ENCODE measurements at places on chromosomes 4 and X.

GRCh38 chr4:169665046-169665737, 44.8 kb downstream of the CLCN3 start:
- DNase-seq: no peak

- peak; percentile 95 for DNase-seq
Measured at GRCh38 chr4:139243448-139244365, 36.3 kb downstream of the MGARP start.

GRCh38 chrX:71177327-71177726, 32.7 kb downstream of the NLGN3 start:
- no peak for DNase-seq

GRCh38 chr4:38131371-38132091, 171.3 kb downstream of the PTTG2 start:
- no peak for DNase-seq

DNA sequence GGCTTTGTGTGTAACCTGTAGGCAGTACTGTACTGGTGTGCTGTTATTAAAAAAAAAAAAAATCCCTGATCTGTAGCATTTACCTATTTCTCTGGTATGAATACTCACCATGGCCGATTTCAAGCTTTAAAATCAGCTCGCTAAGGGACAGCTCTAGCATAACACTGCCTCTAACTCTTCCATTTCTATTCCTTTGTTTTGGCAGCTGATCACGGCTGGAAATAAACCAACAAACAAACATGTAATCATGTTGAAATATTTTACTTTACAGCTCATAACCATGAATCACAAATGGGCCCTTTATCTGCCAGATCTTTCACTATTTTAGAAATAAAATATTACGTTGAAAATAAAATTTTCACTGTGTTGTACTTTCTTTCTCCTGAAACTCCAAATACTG, 60.5 kb upstream of the IL15 start:
- DNase-seq: no peak

GRCh38 chr4:20639346-20639745, 60.9 kb upstream of the PACRGL start:
- DNase-seq: no peak

DNA sequence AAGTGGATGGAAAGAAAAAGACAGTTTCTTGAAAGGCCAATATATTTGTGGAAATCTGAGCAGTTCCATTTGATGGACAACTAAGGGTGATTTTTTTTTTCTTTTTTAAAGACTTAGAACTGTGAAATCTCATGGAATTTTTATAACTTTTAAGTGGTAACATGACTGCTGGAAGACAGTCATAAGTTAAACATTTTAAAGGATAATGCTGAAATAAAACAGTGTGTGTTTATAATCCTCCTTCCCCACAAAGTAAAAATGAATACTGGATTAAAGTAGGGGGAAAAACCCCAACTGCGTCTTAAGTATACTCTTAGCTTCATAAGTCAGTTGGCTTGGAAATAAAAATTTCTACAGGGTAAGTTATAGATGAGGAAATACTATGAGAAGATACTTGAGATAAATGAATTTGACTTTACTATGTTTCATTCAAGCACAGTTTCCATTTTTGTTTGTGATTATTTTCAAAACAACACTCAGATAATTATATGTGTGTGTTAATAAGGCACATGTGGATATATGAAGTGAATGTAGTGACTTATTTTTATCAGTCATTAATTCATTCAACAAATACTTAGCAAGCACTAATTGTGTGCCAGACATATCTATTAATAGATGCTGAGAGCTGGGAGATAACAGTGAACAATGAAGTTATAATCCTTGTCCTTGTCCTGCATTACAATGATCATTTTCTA, 129.2 kb upstream of the ETNPPL start:
- no peak for DNase-seq

DNA sequence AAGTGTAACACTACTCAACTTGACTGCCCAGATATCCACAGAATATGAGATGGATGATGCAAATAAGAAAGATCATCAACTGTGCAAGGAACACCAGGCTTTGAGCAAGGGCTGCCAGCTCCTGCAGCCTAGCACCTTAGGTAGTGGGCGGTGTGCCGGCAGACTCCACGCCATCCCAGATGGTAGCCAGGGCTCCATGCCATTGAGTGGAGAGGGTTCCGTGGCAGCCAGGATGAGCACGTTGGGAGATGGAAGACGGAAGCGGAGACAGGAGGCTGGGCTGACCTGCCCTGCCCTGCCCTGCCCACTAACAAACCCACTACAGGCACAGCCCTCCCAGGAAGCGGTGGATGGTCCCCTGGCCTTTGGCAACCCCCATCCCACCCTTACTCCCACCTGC, 51.9 kb downstream of the TMPRSS11F start:
- DNase-seq: no peak

DNA sequence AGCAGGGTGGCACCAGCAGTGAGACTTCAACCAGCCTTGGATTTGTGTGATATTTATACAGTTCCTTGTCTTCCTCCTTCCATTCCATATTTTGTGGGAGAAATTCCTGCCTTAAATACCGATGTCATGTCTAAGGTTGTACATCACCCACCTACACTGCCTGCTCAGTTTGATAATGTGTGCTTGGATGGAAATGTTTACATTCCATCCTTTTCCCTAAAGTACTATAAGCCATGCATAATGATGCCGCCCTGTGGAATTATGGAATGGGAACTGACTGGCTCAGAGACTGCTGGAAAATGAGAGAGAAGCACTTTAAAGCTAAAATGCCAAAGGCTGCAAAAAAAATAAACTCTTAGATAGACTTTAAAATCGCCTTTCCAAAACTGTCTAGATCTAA, 11.3 kb upstream of the GLUD2 start:
- no peak for DNase-seq

- no peak for DNase-seq
Measured at GRCh38 chr4:3468154-3468553, 5.0 kb downstream of the DOK7 start.

DNA sequence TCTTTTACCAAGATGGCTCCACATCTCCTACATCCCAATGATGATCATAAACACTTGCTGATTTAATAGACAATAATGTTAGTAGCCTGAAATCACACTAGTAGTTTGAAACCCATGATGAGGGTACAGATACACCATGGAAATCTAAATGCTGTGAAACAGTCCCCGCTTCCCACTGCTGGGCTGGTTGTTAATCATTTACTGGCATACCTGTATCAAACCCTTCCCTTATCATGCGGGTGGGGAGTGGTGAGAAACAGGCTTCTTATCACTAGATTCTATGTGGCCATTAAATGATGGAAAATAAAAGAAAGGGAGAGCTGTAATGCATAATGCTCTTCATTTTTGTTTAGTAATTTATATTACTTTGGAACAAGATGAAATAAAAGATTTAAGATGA, 21.9 kb downstream of the MAOA start:
- DNase-seq: no peak

- no peak for DNase-seq
Measured at GRCh38 chrX:3166670-3167455, 125.6 kb downstream of the ARSF start.

- no peak for DNase-seq
Measured at GRCh38 chrX:19382555-19383145, 38.9 kb downstream of the PDHA1 start.

- no peak for DNase-seq
Measured at GRCh38 chrX:103823591-103823990, 8.5 kb downstream of the RAB9B start.

- DNase-seq: peak; percentile 93
Measured at GRCh38 chrX:13669246-13669737, 16.4 kb downstream of the TCEANC start.

DNA sequence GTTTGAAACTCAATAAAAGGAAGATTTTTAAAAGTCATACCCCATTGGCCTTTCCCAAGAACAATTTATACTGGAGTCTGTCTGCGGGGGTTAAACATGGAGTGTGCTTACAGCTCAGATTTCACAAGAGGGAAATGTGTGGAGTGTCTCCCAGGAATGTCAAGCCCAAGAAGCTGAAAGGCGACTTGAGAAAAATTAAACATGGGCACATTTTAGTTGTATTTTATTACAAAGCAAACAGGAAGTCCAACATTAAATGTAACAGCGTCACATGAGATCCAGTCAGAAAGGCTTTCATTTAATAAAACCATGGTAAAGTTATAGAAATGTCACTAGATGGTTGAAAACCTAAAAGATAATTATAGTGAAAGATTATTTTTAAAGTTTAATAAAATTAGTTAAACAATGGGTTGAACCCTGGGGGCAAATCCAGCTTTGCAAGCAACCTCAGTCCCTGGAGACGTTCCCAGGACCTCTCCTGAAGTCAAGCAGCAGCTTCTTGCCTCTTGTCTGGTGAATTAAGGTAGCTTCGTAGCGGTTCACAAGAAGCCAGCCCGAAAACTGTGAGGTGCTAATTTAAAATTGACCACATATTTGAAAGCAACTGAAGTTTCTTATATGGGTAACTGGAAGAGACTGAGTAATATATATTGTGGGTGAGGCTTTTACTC, 168.4 kb upstream of the EDNRA start:
- DNase-seq: peak; percentile 61

DNA sequence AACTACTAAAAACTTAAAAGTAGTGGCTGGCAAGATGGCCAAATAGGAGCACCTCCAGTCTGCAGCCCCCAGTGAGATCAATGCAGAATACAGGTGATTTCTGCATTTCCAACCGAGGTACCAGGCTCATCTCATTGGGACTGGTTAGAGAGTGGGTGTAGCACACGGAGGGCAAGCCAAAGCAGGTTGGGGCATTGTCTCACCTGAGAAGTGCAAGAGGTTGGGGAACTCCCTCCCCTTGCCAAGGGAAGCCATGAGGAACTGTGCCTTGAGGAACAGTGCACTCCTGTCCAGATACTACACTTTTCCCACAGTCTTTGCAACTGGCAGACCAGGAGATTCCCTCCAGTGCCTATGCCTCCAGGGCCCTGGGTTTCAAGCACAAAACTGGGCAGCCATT, 311.1 kb downstream of the PAPSS1 start:
- DNase-seq: no peak

DNA sequence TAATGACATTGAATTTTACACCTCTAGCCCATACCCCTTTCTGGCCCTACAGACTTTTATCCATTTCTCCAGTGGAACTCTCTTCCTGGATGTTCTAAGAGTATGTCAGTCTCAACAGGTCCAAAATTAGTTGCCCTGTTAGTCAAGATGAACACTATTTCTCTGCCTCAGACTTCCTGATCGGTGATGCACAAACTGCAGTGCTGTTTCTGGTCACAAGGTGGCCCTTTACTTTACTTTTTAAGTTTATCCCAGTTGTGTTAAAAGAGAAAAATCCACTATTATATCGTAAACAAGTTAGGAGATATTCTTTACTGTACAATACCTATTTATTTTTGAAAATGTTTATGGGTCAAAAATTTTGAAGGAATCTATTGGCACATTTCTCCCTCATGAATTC, 13.1 kb downstream of the TCEAL7 start:
- no peak for DNase-seq

GRCh38 chr4:137425281-137425680, 107.0 kb downstream of the PCDH18 start:
- DNase-seq: no peak

DNA sequence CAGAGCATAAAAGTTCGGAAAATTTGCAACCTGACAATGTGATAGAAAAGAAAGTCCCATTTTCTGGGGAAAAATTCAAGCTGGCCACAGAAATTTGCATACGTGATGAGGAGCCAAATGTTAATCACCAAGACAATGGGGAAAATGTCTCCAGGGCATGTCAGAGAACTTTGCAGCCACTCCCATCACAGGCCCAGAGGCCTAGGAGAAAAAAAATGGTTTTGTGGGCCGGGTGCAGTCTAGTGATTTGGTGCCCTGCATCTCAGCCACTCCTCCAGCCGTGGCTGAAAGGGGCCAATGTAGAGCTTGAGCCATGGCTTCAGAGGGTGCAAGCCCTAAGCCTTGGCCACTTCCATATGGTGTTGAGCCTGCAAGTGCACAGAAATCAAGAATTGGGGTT, 71.2 kb downstream of the CHRNA9 start:
- DNase-seq: no peak

- no peak for DNase-seq
Measured at GRCh38 chrX:38890963-38891362, 89.7 kb downstream of the MID1IP1 start.

DNA sequence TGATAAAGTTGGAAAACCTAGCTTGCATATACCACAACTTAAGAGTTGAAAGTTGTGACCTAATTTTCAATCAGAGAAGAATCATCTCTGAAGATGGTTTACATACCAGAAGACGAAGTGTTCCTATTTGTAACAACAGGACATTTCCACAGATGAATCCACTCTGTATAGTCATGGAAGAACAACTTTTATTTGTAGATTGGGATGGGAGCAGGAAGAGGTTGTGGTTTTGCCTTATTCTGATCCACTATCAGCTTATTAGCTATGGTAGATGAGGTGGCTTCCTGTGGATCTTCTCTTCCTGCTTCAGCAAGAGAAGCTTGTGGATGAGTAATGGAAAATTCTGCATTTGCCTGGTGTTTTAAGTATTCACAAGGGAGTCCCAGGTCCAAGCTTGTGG, 18.6 kb upstream of the SUPT20HL1 start:
- peak; percentile 17 for DNase-seq

DNA sequence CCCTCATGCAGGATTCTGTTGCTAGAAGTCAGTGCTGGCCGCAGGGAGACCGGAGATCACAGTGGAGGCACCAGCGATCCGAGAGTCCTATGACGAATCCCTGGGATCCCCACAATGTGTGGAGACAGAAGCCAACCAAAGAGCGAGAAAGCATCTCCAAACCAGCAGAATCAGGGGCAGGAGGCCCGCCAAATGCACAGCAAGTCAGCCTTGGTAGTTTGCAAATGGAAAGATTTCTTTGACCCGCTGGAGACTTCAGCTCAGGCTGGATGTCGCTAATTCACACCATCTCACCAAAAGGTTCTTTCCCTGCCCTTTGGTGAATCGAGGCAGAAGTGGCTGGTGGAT, 505 bp upstream of the PKD2 start:
- no peak for DNase-seq

- DNase-seq: peak; percentile 25
Measured at GRCh38 chr4:40976343-40976742, 226.6 kb downstream of the NSUN7 start.

DNA sequence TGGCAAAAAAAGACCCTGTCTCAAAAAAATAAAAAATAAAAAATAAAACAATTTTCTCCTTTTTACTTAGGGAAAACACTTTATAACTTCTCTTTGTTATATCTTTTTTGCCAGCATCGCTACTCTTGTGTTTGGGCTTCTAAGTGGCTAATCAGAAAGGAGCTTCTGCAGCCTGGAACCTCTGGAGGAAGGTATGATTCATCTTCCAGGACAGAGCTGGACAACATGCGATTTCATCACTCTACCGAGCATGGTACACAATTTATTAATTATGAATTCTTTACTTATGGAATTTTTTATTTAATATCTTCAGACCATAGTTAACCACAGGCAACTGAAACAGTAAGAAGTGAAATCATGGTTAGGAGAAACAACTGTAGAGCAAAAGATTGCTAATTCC, 1254.3 kb upstream of the AGA start:
- no peak for DNase-seq

GRCh38 chr4:119080721-119081541, 54.7 kb upstream of the MYOZ2 start:
- no peak for DNase-seq

GRCh38 chr4:99857307-99857706, 36.9 kb downstream of the LAMTOR3 start:
- DNase-seq: no peak

GRCh38 chrX:137428221-137428661, 137.7 kb upstream of the ZIC3 start:
- no peak for DNase-seq

- DNase-seq: no peak
Measured at GRCh38 chrX:126770179-126770578, 49.4 kb upstream of the PRR32 start.

GRCh38 chrX:47239199-47239598, 6.4 kb downstream of the USP11 start:
- no peak for DNase-seq
